ENCODE measurements at places on chromosomes 16 and 17.
A peak's percentile ranks its signal among the peaks of the same experiment; 100 is the strongest.

DNA sequence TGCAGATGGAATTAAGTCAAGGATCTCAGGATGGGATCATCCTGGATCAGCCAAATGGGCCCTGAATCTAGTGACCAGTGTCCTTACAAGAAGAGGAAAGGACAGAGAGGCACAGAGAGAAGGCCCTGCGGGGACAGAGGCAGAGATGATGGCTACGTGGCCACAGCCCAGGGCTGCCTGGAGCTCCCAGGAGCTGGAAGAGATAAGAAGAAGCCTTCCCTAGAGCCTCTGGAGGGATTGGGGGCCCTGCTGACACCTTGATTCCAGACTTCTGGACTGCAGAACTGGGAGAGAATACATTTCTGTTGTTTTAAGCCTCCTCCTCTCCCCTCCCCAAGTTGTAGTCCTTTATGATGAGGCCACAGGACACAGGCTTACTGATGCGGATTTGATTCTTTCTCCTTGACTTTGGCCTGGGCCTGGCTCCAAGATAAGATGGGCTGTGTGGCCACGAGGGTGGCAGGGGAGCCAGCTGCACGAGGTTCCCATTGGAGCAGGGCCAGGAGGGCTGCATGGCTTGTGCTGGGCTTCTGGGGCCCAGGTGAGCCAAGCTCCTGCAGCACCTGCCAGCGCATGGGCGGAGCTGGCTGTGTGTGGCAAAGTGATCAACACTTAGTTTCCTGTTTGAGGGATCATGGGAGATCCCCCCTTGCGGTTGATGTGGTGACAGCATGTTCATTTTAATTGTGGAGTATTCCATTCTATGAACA is 146.1 kb downstream of the IRF8 start:
- no peak for DNase-seq

DNA sequence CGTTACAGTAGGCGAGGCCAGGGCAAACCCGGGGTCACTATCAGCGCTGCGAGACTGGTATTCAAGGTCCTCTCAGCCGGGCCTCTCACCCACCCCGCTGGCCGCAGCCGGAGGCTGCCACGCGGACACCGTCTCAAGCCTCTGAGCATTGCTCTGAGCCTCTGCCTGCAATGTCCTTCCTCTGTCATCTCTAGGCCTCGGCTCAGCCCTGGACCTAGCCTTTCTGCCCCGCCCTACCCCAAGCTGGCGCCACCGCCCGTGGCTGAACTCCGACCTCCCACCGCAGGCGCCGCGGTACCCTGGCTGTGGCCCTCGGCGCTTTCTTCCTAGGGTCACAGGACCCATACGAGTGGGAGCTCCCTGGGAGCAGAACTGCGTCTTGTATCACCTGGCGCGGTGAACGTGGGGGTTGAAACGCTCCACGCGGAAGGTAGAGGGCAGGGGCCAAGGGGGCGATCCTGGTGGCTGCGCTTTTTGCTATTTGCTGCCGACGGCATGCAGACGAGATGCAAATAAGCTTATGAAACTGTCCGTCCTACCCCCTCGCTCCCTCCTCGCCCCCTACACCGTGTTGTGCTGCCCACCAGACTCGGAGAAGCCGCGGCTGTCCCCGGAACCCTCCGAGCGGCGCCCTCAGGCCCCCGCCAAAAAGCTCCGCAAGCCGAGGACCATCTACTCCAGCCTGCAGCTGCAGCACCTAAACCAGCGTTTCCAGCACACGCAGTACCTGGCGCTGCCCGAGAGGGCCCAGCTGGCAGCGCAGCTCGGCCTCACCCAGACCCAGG is 3.7 kb downstream of the DLX4 start:
- no peak for DNase-seq

GRCh38 chr17:76709077-76709950 is 1.5 kb downstream of the MXRA7 start:
- DNase-seq = no peak

GRCh38 chr16:2469399-2470233 is 1.5 kb upstream of the NTN3 start:
- DNase-seq = no peak

GRCh38 chr16:73252446-73252845 is 204.5 kb upstream of the ZFHX3 start:
- DNase-seq = no peak

- peak; percentile 23 for DNase-seq
Observed at GRCh38 chr16:8931859-8932258, 31.8 kb downstream of the USP7 start.

DNA sequence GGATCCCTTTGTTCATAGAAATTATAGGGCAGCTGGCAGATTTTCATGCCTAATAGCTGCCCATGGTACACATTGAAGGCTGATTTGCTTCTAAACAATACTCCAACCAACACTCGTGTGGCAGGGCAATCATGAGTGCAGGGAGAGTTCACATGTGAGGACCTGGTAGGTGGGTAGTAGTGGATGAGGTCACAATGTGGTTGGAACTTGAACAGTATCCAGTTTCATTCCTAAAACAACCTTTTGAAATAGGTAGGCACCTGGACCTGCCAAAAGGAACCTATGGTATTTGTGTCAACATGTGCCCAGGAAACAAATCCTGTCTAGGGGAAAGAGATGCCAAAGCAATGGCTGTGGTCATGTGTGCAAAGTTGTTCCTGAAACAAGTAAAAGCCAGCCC is 32.8 kb downstream of the CCL4 start:
- no peak for DNase-seq
